Pulmonary artery endothelial cell (primary cell): ENCODE measurements at places on chromosomes 1 and 21. TPM values are rescaled to one million over a fixed set of nuclear protein-coding genes. Genes with fewer than 3 reads are reported as not detected.

DNA sequence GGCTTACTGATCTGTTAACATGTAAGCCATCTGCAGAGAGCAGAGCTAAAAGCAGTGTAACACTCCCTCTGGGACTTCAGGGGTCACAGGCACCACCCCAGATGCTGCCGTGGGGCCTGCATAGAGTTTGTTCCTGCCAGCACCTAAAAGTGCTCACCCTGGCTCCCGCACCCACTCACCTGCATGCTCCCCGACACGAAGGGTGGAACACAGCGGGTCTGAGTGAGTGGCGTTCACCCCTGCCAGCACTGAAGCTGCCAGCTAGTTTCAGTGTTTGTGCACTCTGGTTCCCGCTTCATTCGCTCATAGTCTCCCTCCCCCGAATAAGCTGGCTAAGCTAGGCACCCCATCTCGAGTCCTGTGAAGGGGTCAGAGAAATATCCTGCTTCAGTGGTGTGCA lies 1681.0 kb downstream of the NCAM2 start:
- DNase-seq: no peak

DNA sequence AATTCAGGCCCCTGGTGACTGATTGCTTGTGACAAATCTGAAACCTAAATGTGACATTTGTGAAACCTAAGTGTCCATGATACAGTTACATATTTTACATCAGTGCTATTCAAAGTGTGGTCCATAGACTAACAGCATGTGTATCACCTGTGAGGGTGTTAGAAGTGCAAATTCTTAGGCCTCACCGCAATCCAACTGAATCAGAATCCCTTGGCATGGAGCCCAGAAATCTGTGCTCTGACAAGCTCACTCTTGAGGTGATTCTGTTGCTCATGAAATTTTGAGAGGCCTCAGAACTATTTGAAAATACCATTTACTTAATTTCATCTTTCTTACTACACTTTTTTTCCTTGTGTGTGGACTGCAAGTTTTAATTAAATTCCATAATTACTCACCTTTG lies 587.9 kb downstream of the ADGRL2 start:
- no peak for DNase-seq

DNA sequence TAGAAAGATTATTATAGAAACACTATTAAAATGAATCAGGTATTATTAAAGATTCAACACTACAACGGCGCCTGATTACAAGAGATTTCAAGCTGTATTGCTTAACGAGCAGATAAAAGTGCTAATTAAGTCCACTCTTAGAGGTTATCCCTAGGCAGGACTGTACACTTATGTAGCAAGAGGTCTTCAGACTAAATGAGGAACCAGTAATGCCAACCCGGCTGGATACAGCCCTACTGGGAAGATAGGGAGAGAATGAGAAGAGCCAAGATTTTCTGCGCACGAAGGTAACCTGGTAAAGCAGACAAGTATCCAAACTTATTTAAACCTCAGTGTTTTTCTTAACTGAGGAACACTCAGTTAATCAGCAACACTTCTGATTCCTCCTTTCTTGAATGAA lies 115.7 kb upstream of the HIVEP3 start:
- DNase-seq: no peak

GRCh38 chr1:201694608-201695335 lies 134.2 kb upstream of the IPO9 start:
- DNase-seq: no peak

DNA sequence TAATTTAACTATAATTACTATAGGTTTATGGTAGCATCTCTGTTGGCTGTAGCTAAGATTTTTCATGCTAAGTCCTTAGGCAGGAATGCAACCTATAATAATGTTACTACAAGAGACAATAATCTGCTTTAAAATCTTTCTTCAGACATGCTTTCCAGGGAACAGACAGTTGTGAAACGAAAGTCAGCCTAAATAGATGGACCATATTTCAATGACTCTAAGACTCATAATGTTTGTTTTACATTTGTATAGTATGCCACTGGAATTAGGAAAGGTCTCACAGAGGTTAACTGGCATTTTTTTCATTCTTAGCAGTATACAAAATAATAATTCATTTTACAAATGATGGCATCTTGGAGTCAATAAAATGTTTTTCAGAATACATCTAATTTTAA lies 8.1 kb downstream of the RERE start:
- DNase-seq: no peak

DNA sequence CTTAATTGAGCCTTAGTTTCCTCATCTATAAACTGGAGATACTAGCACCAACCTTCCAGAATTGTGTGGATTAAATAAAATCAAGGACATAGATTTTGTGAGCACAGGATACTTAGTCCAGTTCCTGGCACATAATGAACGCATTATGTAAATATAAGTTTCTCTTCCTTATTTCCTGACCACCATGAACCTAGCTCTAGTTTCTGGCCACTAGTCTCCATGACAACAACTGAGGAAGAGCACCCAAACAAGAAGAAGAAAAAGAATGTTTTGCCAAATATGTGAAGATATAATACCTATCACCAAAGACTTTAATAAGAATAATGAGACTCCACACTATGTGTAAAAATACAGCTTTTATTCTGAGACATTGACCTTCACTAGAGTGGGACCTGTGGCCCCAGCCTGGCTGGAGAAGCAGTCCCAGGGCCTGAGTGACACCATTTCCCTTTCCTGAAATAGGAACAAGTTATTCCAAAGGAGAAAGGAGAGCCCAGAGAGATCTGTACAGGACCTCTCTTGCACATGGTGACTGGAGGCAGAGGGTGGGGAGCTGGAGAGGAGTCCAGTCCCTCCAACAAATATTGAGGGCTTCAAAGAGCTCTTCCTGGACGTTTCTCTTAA lies 940 bp upstream of the USF1 start:
- no peak for DNase-seq

DNA sequence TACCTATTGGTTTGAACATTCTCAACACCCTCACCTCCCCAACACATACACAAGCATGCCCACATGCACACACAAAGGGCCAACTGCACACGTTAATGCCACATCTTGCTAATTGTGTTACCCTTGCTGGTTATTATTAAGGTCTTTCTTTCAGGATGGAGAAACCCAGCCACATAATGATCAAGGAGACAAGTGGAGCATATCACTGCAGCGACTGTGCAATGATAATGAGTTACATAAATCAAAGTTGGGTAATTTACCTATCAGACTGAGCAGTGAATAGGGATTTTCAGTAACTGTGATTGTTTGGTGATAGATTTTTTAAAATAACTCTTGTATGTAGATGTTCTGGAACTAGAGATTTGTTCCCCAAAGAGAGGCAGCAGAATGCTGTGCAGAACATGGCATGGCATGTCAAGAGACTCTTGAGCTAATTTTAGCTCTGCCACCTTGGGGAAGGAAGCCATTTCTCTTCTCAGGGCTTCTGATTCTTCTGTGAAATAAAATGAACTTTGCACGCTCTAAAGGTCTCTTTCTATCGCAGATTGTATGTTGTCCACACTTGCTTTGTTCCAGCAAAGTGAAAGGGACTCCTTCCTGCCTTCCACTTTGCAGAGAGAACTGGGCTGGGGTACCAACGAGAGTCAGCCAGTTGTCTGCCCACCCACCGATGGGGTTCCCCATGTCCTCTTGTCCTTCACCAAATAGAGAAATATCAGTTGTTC lies 126.0 kb upstream of the CAMK1G start:
- DNase-seq: no peak

- DNase-seq: no peak
Measured at GRCh38 chr1:219798283-219799030, 129.9 kb downstream of the SLC30A10 start.

GRCh38 chr1:183922197-183922596 lies 115.3 kb downstream of the COLGALT2 start:
- DNase-seq: no peak

GRCh38 chr1:107339775-107340174 lies 198.9 kb downstream of the NTNG1 start:
- no peak for DNase-seq

- DNase-seq: peak; percentile 8
Measured at GRCh38 chr1:89198491-89199072, at the start of gene GBP4. TSS of gene GBP4 (minus strand) at chr1:89198942. CDS start at chr1:89198834, 108 bp downstream.

DNA sequence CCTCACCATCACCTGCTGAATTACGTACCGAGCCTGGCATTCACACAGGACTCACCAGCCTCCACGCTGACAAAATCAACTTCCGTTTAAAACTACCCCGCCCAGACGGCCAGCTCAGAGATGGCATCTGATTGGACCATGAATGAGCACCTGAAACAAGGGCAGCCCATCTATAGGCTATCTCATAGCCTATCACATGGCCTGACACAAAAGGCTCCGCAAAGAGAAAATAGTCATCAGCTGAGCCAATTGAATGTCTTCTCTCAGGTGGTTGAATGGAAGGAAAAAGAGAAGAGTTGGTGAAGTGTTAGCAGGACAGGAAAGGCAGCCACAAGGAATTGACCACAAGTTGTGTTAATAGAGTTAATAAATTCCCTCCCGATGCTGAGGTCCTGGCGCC lies 50.6 kb upstream of the ZC3H12A start:
- no peak for DNase-seq

DNA sequence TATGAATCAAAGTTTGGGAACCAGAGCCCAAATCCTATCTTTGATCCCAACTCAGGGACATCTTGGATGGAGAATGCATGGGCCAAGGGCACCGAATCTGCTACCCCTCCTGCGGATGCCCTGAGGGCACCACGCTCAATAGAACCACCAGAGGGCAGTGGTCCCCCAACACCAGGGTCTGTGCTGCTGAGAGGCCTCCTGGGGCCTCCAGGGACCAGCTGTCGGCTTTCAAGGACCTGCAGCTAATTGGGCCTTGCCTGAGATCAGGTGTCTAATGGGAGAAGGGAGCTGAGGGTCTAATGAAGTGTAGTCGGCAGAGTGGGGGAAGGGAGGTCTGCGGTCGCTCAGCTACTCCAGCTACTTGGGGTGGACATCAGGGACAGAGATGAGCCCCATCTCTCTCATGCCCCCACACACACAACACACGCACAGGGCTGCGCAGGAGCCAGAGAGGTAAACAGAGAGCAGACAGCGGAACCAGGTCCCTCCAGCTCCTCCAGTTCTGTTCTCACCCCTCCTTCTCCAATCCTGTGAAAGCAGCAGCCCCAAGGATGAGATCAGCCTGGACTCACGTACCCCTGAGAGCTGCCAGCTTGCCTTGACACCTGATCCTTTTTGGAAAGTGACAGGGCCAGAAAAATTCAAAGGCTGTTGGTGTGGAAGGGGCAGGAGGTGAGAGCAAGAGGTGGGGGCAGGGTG lies 34.9 kb upstream of the PPP1R15B start:
- no peak for DNase-seq

DNA sequence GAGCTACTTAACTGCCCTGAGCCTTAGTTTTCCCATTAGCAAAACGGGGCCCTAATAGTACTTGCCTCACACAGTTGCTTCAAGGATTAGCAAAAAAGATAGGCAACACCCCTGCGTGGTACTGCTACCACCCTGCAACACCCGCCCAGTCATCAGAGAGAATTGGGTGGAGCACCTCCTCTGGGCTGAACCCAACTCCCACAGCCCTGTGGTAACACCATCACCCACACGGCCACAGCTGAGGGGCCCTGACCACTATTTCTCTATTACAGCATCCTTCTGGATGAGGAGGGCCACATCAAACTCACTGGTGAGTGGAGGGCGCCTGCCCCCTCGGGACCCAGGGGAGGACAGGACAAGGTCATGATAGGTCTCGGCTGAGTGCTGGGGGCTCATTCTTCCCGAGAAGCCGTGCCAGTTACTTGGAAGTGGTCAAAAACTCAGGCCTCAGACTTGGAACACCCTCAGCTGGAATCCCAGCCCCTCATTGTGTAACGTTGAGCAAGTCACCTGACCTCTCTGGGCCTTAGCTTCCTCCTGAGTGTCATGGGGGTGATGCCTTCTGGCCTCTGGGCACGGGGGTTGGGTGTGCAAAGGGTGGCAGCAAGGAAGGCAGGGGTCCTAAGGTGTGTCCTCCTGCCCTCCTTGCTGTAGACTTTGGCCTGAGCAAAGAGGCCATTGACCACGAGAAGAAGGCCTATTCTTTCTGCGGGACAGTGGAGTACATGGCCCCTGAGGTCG lies 24.6 kb downstream of the RPS6KA1 start:
- no peak for DNase-seq

GRCh38 chr1:75870951-75871350 lies 61.3 kb downstream of the ASB17 start:
- DNase-seq: no peak

- DNase-seq: no peak
Measured at GRCh38 chr1:167482184-167482583, 36.1 kb downstream of the CD247 start.

DNA sequence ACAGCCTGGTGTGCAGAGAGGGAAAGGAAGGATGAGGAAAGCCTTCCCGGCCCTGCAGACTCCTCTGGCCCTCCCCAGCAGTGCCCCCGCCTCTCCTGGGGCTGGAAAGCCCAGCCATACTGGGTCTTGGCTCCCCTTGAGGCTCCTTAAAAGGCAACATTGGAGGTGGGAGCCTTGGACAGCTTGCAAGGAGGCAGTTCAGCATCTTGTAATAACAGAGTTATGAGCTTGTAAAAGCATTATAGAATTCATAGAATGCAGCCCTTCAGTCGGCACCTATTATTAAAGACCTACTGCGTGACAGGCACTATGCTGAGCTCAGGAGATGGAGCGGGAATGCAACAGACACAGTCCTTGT lies 4.2 kb downstream of the TINAGL1 start:
- DNase-seq: no peak

- DNase-seq: peak; percentile 96
Measured at GRCh38 chr1:33472269-33472980, at the start of gene ZSCAN20. TSS of gene ZSCAN20 (plus strand) at chr1:33472645. CDS start at chr1:33479289, 6,644 bp downstream.

DNA sequence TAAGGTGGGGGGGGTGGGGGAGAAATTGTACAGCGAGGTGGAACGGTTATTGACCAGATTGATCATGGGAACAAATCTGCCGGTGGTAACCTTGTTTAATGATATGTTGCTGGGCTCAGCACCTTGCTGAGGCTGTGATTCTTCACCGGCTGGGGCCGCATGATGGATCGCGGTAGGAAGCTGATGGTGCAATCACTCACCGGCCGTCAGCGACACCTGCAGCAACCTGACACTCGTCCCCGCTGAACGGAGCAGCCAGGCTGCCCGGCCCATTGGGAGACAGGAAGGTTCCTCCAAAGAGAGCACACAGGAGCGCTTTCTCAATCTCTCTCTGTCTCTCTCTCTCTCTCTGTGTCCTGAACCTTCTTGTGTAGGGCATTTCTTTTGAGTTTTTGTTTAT lies 128.5 kb upstream of the RRP15 start:
- DNase-seq: no peak

- DNase-seq: no peak
Measured at GRCh38 chr21:26800001-26800400, 45.2 kb downstream of the ADAMTS1 start.

The DIO1 gene
- not detected in 2 replicates for total RNA-seq

The DDAH1 gene
- 45.7 and 60.9 TPM in 2 replicates for total RNA-seq

The SELE gene
- 2.1 and 2.8 TPM in 2 replicates for total RNA-seq

The OR2L8 gene
- total RNA-seq: not detected in 2 replicates

The REG4 gene
- total RNA-seq: not detected in 2 replicates

The NTNG1 gene
- total RNA-seq: 0.20 and 0.78 TPM in 2 replicates

The TRIM17 gene
- total RNA-seq: not detected in 2 replicates

The SPRR2E gene
- total RNA-seq: not detected in 2 replicates

The LAMC2 gene
- total RNA-seq: 13.0 and 24.1 TPM in 2 replicates

The GPA33 gene
- total RNA-seq: not detected in 2 replicates

The AMY1C gene
- not detected in 2 replicates for total RNA-seq

The FCAMR gene
- total RNA-seq: not detected in 2 replicates

The RXRG gene
- total RNA-seq: not detected in 2 replicates

The SIM2 gene
- total RNA-seq: 0.07 TPM in 1 of 2 replicates, not detected in the other

The KCNJ6 gene
- total RNA-seq: under 0.01 TPM in 2 replicates

The NRIP1 gene
- 30.7 and 39.5 TPM in 2 replicates for total RNA-seq

The AGMAT gene
- 1.4 and 1.5 TPM in 2 replicates for total RNA-seq

The MYOM3 gene
- total RNA-seq: 0.13 and 0.14 TPM in 2 replicates

The TCHH gene
- under 0.01 TPM in 1 of 2 replicates, not detected in the other for total RNA-seq
